ENCODE measurements at places on chromosomes 11 and 22. TPM values are rescaled to one million over a fixed set of nuclear protein-coding genes. Genes with fewer than 3 reads are reported as not detected.

Gene DRG1
- 42.0 TPM for total RNA-seq

Gene PUS3
- 8.1 TPM for total RNA-seq

Gene OR6A2
- not detected for total RNA-seq

Gene C11orf86
- total RNA-seq: not detected

Gene CALCA
- total RNA-seq: not detected

Gene CBX6
- total RNA-seq: 31.7 TPM

Gene FGF3
- total RNA-seq: not detected

Gene C11orf42
- total RNA-seq: not detected

Gene EEF1G
- 1,183 TPM for total RNA-seq

Gene BATF2
- total RNA-seq: not detected

Gene MMP1
- not detected for total RNA-seq

Gene MMP7
- 6.9 TPM for total RNA-seq

Gene TMEM86A
- 26.8 TPM for total RNA-seq

Gene KRTAP5-1
- not detected for total RNA-seq

Gene BACE1-AS
- 10.6 TPM for total RNA-seq

Gene CD6
- total RNA-seq: 3.9 TPM

Gene BAIAP2L2
- total RNA-seq: not detected

Gene CDKN1C
- total RNA-seq: 67.3 TPM

Gene INS
- total RNA-seq: not detected

Gene TOP3B
- total RNA-seq: 42.7 TPM

Gene CARD16
- 26.8 TPM for total RNA-seq

Gene HPS5
- 17.4 TPM for total RNA-seq

Gene C11orf91
- total RNA-seq: not detected

All from vagina (tissue), 2 donors.